ENCODE measurements at places on chromosomes 6 and 20.

DNA sequence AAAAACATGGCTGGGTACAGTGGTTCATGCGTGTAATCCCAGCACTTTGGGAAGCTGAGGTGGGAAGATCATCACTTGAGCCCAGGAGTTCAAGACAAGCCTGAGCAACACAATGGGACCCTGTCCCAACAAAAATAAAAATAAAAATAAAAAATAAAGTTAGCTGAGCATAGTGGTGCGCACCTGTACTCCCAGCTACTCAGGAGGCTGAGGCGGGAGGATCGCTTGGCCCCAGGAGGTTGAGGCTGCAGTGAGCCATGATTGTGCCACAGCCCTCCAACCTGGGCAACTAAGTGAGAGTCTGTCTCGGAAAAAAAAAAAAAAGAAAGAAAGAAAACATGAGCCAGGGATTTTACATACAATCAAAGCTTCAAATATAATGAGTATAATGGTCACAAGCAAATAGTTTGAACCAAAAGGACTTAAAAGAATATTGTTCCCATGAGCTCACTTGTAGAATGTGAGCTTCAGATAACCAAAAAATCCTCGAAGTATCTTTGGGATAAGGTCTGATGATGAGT is 31.1 kb downstream of the RANBP9 start:
- no peak for DNase-seq

DNA sequence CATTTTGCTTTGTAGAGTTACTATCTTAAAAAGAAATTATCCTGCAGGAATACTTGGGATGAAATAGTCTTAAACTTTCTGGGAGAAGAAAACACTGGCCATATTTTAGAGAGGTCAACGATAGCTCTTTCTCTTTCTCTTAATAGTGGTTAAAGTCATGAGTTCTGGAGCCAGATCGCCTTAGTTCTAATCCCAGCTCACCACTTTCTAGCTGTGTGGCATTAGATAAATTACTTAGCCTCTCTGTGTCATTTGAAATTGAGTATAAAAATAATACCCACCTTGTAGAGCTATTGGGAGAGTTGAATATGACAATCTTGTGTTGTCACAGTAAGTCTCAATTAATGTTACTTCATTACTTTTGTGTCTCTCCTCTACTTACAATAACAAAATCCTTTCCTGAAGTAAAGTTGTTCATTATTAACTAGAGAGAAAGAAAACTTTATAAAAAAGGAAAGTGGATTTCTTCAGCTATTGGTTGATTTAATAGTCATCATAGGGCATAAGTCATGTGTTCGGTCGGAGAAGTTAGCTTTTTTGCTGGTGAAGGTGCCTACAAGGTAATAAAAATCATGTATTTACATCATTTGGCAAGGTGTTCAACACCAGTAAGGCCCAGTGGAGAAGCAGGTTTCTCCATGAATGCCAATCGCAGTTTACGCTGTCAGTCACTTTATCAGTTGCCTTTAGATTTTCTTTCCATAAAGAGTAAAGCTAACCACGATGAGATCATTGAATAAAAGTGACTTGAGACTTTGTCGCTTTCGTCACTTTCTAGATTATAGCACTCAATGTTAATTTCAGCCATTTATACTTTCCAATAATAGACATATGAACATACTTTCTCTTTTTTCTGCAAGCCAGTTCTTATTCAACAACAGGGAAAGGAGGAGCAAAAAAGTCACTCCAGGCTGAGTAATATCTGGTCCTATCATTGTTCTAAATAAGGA is 2.0 kb downstream of the NEDD9 start:
- no peak for DNase-seq

DNA sequence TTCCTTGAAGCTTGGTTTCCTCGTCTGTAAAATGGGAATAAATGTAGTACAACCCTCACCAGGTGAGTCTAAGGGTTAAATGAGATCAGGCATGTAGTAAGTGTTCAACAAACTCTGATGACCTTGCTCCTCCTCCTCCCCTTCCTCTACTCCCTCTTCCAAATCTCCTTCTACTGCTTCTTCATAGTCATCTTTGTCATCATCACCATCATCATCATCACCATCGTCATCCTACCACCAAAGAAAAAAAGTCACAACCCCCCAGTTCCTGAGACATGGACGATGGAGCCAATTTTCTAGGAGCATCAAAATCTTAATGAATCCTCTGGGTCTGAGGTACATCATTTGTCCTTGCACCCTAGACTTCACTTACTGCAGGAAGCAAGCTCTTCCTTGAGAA is 240.0 kb downstream of the ANKRD60 start:
- DNase-seq, result no peak

DNA sequence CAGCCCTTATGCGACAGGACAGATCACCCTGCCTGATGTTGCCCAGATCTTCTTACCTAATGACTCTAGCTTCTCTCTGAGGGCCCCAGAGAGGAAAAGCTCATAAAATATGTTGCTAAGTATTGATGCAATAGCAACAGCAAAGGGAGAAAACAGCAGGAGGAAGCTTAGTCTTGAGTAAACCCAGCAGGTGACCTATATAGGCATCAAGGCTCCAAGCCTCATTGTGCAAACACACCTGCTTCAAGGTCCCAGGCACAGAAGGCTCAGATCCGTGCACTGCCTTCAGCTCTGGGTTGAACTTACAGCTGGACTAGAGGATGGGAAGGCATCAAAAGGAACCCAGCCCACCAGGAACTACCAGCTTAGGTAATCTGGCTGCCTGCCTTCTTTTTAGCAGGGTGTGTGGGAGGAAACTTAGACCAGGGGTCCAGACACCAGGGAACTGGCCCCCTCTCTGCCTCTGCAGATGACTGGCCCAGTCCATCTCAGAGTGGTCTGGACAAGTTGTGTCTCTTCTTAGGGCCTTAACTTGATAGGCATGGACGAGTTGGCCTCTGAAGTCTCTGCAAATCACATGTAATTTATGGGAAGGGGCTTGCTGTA is 34.4 kb downstream of the TGM3 start:
- DNase-seq, result no peak

DNA sequence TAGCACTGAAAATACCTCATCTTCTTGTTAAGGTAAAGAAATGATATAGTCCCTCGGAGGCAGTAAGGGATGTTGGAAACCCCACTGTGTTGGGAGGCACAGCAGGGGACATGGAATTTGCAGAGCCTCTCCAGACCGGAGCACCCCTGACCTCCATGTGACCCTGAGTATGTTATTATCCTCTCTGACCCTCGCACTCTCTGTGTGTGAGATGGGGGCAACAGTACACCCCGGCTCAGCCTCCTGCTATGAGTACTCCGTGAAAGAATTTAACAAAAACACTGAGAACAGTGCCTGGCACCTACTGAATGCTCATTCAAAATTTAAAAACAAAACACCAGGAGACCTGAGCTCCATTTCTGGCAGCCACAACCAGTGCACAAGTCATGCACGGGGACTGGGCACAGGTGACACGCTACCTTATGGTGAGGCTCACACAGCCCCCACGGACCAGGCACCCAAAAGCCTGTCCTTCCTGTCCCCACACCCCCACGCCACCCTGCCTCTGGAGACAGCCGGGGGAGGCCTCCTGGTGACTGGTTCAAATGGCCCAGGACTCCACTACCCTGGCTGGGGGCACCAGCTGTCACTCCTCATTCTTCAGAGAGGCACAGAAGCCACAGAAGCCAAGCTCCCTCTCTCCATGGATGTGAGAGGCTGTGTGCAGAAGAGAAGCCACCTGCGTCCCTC is 6.1 kb downstream of the NINL start:
- DNase-seq, result no peak

- no peak for DNase-seq
Observed at GRCh38 chr6:118645395-118645794, 6.0 kb downstream of the CEP85L start.

- DNase-seq, result no peak
Observed at GRCh38 chr20:20814685-20815084, 102.2 kb upstream of the RALGAPA2 start.

DNA sequence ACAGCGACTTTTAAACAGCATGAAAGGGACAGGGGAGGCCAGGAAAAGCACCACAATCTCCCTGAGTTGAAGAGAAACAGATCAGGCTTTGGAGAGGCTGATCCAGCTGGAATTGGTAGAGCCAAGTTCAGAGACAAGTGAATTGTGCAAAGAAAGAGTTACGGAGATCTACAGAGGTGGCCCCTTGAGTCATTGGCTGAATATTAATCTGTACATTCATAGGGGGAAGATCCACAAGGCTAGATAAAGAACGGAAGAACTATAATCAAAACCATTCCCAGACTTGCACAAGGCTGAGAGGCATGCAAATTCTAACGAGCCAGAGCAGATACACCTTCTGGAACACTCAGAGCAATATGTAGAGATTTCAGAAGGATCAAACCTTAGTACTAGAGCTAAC is 14.2 kb upstream of the FOXQ1 start:
- no peak for DNase-seq

DNA sequence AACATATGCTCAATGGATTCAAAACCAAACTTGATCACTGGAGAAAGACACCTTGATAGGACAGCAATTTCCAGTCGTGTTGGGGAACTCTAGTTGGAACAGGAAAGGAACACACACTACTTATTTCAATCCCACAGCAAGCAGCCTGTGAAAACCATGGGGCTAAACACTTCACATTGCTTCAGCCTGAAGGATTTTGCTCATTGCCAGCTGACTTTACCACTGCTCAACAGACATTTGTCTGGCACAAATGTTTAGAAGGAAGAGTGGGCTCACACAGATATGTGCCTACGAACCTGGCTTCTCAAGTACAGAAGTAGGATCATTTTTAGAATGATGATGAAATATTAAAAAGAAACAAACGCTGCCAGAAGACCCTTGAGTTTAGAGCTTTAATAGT is 598.1 kb downstream of the PHF3 start:
- DNase-seq, result no peak
